H1 (cell line): ENCODE measurements at places on chromosomes 1 and 21.

DNA sequence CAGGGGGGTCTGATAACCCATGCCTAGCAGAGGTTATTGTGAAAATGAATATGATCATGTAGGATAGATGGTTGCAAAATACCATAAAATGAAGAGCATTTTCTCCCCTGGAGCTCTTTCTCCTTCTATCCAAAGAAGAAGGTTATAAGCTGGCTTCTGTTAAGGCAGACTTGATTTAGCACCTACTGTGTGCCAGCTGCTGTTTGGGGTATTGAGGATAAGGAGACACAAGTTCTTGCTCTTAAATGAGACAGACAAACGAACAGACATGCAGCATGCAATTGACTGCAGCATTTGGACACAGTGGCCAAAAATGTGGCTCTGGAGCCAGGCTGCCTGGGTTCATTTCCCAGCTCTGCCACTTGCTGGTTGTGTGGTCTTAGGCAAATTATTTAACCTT, 39.8 kb upstream of the ID3 start:
- no peak for DNase-seq

DNA sequence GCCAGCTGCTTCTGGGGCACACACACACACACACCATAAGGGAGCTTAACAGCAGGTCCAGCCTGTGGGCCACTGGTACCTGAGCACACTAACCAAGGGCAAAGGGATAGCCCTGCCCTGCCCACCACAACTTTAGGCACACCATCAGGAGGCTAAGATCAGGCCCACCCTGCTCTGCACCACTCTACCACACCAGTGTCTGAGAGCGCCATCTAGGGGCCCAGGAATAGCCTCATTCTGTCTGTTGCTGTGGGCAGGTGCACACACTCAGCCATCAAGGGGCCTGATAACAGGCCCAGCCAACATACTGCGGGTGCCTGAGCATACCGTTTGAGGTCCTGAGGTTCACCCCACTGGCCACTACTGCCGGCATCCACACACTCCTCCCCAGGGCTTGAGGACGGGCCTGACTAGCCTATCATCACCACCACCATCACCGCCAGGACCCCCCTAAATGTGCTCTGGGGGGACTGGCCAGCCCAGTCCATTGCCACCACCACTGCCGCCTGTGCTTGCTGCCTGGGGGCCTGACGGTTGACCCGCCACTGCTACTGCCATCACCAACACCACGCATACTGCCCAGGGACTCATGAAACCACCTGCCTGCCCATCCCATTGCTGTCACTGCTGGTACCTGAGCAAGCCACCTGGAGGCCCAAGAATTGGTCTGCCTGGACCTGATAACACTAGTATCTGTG, 31.3 kb downstream of the NSL1 start:
- DNase-seq = peak; percentile 83

GRCh38 chr1:194062526-194062925, 876.1 kb upstream of the B3GALT2 start:
- DNase-seq = no peak

DNA sequence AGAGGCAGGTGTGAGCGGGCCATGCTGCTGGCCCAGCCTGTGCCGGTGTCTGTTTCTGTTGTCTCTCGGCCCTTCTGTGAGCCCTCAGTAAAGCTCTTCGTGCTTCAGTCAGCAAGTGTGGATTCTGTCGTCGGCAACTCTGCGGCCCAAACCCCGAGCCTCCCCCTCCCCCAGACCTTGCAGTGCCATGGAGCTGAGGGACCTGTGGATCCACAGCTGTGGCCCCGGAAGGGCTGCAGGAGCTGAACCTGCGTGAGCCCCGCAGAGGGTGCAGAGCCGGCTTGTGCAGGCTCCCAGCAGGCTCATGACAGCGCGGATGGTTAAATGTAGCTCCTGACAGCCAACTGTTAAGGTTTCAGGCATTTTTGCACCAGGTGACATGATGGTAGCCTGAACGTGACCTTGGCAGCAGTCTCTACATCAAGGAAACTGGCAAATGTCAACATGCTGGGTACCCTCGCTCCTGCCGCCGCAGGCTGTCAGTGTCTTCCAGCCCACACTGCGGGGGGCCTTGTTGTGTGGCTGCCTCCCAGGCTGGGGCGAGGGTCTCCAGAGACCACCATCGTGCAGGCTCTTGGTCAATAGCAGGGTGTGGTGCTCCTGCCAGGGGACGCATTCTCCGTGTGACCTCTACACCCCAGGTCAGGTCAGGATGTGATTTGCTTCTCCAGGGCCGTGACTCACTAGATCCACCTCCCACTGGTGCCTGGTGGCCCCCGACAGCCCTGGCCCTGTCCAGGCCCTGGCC, 7.0 kb downstream of the LRRC3 start:
- no peak for DNase-seq
